HFF-Myc (cell line): ENCODE measurements at places on chromosomes 2 and 18.

DNA sequence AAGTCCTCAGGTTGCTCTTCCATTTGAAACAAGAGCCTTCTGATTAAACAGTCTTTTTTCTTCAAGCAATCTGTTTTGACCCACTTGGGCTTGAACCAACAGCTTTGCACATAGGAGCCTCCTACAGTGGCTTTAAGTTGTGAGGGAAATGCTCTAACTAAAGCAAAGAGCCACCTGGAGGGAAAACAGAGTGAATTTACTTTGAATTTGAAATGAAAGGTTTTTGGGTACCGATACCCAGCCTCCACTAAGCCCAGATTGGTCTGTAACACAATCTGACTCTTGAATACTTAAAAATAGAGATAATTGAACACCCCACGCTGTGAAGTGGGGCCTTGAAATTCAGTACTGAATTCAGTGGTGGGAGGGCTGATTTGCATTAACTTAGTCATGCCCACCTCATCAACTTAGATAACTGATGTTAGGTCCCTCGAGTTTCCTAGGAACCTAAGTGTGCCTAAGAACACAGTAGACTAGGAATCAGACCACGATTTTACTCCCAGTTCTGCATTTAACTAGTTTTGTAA lies 56.3 kb upstream of the ACVR1C start:
- DNase-seq, result no peak

DNA sequence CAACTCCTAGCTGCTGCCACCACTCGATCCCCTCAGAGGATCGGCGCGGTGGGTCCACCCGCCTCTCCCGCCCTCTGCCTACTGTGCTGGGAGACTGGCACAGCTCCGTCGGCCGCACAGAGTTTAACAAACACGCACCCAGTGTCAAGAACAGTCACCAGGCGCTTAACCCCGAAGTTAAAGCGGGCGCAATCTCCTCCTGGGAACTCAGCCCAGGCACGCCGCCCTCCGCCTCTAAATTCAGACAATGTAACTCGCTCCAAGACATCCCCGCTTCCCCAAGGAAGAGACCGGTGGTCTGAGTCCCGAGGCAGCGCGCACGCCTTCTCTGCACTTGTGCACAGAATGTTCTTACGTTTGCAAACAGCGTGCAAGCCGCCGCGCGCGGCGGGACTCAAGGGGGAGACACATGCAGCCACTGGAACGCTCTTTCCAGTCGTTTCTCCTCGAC lies 533 bp downstream of the CXCR4 start:
- no peak for DNase-seq

DNA sequence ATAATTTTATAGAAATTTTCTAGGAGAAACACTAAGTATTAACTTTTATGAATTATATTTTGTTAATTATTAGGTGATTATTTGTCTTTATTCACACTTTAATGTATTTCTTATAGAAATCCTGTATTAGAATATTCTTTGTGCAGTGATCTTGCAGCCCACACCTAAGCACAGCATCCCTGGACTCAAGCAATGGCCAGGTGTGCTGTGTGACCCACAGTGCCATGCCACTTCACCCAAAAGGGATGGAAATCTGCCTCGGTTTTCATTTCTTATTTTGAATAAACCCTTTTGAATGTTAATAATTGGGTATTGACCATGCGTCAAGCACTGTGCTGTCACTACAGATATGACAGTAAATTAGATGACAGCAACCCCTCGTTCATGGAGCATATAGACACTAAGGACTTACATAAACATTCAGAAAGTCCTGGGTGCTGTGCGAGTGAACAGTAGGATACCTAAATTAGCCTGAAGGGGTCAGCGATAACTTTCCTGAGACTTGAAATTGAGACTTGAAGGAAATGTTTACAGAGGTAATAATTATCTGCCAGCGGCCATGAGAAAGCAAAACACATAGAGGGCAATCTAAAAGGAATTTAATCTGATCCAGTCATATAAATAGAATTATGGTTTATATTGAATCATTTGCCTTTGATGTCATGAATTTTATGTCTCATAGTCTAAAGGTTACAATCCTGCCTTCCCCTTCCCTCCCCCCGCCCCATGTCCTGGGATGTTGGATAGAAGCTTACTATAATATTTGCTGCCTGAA lies 52.7 kb upstream of the CALCRL start:
- DNase-seq, result no peak

DNA sequence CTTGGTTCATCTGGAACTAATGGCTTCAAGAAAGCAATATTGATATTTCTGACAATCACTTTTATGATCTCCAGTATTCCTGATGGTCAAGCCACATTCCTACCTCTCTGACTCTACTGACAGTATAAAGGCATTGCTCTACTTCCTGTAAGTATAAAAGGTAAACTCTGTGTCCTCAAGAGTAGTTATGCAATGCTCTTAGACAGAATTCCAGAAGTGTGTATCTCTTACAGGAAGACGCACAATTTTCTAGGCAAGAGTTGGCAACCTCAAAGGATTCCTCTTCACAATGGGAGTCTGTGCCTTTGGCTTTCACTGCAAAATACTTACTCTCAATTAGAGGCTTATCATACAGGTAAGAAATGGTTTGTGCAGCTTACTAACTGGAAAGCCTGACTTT lies 100.1 kb downstream of the THADA start:
- no peak for DNase-seq

- DNase-seq, result no peak
These were observed 115.4 kb downstream of the ACAA2 start for GRCh38 chr18:49697757-49698524.

DNA sequence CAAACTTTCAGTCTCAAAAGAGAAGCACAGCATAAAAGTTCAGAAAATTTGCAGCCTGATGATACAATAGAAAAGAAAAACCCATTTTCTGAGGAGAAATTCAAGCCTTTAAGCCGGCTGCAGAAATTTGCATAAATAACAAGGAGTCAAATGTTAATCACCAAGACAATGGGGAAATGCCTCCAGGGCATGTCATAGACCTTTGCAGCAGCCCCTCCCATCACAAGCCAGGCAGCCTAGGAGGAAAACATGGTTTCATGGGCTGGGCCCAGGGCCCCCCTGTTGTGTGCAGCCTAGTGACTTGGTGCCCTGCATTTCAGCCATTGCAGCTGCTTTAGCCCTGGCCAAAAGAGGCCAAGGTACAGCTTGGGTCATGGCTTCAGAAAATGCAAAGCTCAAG lies 54.1 kb upstream of the CAVIN2 start:
- DNase-seq, result no peak

- DNase-seq, result no peak
These were observed 76.7 kb downstream of the TCF4 start for GRCh38 chr18:55511277-55511676.

DNA sequence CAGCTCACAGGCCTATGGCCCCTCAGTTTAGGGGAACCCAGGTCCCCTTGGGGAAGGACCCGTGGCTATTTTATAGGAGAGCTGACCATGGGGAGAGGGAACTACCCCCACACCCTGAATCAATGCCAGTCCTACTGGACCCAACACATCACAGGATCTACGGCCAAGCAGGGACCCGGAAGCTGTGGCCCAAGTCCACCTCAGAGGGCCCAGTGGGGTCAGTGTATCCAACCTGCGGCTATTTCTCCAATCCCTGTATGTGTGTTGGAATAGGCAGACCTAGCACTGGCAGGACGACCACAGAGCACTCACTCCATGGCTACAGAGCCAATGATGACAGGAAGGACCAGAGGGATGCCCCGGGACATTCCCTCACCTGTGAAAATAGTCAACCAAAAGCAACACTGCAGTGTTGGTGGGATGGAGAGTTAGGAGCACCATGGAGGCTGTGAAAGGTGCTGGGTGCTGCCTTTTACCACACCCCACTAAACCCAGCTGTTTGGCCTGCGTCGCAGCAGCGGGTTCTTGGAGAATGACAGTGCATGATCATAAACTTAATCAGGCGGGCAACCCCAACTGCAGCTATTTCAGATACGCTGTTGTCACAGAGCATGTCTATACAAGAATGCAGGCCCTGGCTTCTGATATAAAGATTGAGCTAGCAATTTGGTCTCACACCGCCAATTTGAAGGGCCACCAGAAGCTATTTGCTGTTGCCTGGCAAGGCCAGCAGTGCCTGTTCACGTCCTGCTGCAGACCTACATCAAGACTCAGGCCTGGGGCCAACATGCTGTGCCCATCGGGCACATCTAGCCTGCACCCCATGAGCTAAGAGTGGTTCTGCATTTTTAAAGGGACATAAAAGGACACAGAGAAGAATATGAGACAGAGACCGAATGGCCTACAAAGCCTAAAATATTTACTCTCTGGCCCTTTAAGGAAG lies 110.4 kb downstream of the EIPR1 start:
- DNase-seq, result no peak

GRCh38 chr18:42606886-42607495 lies 508.5 kb downstream of the RIT2 start:
- DNase-seq, result no peak

DNA sequence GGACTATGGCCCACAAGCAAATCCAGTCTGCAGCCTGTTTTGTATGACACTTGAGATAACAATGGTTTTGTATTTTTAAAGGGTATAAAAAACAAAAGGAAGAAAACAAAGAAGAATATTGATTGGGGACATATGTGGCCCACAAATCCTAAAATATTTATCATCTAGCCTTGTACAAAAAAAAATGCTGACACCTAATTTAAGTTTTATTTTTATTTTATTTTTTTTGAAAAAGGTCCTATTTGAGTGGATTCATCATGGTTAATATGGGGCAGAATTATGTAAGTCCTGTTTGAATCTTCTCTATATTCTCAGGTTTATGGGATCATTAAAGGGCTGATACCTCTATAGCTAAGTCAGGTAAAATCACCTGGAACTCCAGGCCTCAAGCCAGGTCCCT lies 525.7 kb downstream of the LRP1B start:
- DNase-seq, result no peak

GRCh38 chr2:165839610-165840009 lies 45.6 kb upstream of the GALNT3 start:
- DNase-seq, result no peak

DNA sequence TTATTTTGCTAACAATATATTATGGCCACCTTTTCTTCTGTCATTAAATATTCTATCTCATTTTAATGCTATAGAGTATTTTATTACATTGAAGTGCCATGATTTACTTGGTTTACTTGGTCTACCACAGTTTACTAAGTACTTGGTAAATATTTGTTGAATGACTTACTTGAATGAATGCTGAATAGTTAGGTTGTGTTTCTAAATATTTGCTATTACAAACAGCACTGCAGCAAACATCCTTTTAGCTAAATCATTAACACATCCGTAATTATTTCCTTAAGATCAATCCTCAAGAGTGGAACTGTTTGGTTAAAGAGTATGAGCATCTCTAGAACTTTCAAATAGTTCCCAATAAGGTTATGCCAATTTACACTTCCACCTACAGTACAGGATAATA lies 318.7 kb downstream of the MYCN start:
- no peak for DNase-seq

- no peak for DNase-seq
These were observed 92.6 kb upstream of the TFCP2L1 start for GRCh38 chr2:121377646-121378045.

DNA sequence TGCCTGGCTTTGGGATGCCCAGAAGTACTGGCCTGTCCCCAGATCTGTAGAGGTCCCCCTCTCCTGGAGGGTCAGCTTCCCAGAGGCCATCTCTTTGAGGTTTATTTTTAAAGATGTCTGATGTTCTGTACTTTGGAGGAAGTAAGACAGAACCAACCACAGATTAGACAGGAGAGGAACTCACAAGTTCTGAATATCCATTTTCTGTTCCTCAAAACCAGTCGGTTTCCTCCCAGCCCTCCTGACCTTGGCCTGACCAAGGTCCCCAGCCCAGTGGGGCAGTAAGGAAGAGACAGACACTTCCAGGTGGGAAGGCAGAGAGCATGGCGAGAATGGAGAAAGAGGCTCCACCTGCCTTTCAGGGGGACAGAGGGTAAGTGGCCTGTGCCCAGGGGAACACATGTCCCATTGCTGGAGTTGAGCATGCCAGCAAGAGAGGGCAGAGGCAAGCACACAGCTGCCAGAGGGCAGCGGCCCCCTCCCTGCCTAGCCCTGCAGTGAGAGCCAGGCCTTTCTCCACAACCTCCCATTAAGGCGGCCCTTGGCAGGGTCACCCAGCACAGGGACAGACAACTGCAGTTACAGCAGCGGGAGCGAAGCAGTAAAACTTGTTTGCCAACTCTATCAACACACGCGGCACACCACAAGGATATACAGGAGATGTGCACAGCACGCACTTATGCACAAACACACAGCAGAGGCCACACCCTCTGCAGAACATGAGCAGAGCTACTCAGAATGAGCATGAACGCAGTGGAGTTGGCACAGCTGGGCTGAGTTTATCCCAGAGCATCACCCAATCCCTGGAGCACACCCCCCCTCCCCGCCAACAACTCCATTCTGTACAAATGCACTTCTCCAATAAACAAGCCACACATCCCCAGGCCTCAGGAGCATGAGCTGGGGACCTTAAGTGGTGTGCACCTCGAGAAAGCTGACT lies 18.5 kb upstream of the SEMA4C start:
- no peak for DNase-seq

- DNase-seq, result no peak
These were observed 131.4 kb upstream of the MAPRE2 start for GRCh38 chr18:34909637-34910364.
